ENCODE measurements at places on chromosomes 5 and 9.

DNA sequence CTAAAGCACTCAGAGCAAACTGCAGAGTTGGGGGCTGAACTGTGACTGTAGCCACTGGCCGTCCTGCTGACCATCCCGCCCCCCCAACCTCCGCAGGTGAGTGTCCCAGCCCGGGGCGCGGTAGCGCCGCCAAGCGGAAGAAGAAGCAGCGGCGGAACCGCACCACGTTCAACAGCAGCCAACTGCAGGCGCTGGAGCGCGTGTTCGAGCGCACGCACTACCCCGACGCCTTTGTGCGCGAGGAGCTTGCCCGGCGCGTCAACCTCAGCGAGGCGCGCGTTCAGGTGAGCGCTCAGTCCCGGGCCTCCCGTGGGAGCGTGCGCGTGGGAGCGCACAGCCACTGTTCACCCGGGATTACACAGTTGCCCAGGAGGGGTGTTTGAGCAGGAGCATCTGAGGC, 33.7 kb downstream of the PTGES start:
- DNase-seq, result no peak

GRCh38 chr9:137411260-137411644, 11.7 kb downstream of the EXD3 start:
- DNase-seq, result no peak

GRCh38 chr5:106825374-106825773, 845.4 kb downstream of the EFNA5 start:
- no peak for DNase-seq

GRCh38 chr9:489198-490197, 274.8 kb downstream of the DOCK8 start:
- no peak for DNase-seq

GRCh38 chr9:19471737-19472648, 63.2 kb downstream of the ACER2 start:
- peak; percentile 31 for DNase-seq

DNA sequence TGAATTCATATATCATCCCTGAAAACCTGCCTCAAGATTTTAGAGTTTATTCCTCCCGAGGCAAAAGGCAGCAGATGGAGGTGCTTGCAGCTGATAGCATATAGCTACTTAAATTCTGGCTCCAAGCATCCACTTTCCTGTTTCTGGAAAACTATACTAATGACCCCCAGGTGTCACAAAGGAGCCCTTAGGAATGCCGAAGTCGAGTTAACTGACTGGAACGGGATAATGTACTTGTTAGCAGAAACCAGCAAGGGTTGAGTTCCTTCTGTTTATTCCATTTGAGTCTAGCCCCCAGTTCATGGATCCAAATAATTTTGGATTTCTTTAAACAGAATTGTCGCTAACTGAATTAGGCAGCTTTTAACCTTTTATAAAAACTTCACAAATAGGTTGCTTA, 44.5 kb downstream of the PTTG1 start:
- no peak for DNase-seq

DNA sequence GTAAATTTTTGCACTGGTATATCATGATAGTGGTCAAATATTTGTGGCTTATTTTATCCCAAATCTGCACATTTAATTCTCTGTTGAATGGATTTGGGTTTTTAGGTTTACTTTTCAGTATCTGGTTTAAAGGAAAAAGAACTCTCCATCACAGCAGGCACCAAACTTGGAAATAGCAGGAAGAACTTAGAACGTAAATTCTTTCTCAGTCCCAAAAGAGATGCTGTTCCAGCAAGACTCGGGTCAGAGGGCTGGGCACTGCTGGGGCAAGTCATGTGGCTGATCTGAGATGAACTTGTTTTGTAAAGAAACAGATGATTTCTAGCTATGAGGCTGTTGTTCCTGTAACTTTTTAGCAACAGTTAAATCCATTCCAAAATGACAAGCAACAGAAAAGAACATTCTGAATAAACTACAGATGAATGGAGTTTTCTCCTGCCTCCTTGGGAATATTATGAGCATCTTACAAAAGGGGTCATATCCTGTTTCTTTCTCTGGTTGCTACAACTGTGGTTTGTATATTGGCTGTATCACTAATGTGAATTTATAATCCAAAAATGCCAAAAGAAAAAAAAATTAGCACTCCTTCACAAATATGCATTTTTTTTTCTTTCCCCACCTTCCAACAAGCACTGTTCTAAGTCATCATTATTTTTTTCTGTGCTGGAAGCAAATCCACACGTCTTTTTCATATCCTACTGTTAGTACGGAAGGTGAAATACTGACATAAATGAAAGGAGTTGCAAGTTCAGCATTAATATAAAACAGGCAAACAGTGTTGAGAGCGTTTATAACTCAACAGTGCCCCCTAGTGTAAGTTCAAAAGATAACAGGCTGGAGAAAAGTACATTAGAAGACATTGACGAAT, 31.1 kb downstream of the OR2K2 start:
- DNase-seq, result peak; percentile 23

GRCh38 chr9:19493174-19493811, 84.5 kb downstream of the ACER2 start:
- peak; percentile 50 for DNase-seq

DNA sequence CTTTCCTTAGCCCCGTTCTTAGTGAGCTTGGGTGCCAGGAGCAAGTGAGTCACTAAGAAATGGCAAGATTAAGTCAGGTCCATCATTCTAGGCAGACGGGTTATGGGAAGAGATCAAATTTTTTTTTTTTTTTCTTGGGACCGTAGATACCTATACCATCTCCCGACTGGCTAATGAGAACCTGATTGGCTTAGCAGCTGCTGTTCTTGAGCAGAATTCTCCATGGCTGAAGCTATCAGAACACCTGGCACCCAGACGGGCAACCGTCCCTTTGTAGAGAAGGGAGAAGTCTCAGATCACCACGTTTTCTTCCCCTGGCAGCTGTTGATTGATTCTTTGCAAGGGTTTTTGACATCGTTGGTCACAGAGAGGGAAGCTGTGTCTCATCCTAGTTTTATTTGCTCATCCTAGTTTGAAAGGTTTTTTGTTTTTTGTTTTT, 78.6 kb downstream of the AOPEP start:
- no peak for DNase-seq

DNA sequence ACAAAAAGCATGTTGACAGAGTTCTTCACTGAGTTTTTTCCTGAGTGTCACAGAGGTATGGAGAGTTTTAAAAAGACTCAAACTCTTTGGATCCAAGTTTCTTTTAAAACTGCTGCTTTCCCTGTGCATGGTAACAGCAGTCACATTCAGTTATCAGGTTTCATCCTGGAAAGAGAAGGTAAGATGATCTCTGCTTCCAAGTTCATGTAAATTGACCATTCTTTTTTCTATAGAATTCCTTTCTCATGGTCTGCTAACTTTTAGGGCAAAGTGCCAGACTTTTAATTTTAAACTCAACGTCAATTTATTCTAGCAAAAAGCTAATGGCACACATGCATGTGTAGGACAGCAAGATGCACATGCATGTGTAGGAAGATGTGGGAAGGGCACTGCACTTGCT, 52.5 kb upstream of the PRLR start:
- DNase-seq, result no peak

- DNase-seq, result no peak
Observed at GRCh38 chr9:132732326-132733259, 62.3 kb downstream of the GTF3C4 start.

- no peak for DNase-seq
Observed at GRCh38 chr9:36637491-36638270, 65.0 kb downstream of the MELK start.
